ENCODE measurements at places on chromosomes 13 and 19. TPM values are rescaled to one million over a fixed set of nuclear protein-coding genes. Genes with fewer than 3 reads are reported as not detected.

The VSTM1 gene
- not detected for total RNA-seq

GRCh38 chr13:108595436-108596274 lies 33.8 kb upstream of the MYO16 start:
- ATAC-seq, result peak; percentile 95

GRCh38 chr19:4067396-4068046 lies 822 bp upstream of the ZBTB7A start:
- peak; percentile 1 for ATAC-seq

The KLK4 gene
- total RNA-seq, result not detected

The TEAD2 gene
- not detected for total RNA-seq

The TINCR gene
- 0.48 TPM for total RNA-seq

The VSIG10L gene
- total RNA-seq, result 5.2 TPM

GRCh38 chr19:4112367-4112766 lies 11.6 kb downstream of the MAP2K2 start:
- ATAC-seq, result no peak

The ZNF443 gene
- total RNA-seq, result 1.9 TPM

DNA sequence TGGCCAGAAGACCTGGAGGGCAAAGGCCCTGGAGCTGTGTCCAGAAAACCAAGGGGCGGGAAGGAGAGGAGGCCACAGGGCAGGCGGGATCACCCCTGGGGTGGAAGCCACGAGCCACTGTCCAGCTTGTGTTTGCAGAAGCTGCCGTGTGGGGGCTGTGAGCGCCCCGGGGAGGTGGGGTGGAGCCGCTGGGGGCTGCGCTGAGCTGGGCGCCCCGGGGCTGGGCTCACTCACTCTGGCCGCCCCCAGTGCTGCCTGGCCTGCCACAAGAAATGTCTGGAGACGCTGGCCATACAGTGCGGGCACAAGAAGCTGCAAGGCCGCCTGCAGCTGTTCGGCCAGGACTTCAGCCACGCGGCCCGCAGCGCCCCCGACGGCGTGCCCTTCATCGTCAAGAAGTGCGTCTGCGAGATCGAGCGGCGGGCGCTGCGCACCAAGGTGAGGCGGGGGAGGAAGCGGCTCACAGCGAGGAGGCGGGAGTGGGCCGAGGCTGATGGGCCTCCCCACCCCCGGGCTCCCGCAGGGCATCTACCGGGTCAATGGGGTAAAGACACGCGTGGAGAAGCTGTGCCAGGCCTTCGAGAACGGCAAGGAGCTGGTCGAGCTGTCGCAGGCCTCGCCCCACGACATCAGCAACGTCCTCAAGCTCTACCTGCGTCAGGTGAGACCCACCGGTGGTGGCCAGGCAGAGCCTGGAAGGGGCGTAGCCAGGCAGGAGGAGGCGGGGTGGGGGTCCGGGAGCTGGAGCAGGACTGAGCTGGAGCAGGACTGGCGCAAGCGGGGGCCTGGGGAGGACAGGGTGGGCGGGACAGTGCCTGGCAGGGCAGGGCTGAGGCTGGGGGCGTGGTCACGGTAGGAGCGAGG lies 13.6 kb downstream of the POLR2E start:
- ATAC-seq, result no peak

The CD22 gene
- 5.3 TPM for total RNA-seq

The CYP2A7 gene
- not detected for total RNA-seq

DNA sequence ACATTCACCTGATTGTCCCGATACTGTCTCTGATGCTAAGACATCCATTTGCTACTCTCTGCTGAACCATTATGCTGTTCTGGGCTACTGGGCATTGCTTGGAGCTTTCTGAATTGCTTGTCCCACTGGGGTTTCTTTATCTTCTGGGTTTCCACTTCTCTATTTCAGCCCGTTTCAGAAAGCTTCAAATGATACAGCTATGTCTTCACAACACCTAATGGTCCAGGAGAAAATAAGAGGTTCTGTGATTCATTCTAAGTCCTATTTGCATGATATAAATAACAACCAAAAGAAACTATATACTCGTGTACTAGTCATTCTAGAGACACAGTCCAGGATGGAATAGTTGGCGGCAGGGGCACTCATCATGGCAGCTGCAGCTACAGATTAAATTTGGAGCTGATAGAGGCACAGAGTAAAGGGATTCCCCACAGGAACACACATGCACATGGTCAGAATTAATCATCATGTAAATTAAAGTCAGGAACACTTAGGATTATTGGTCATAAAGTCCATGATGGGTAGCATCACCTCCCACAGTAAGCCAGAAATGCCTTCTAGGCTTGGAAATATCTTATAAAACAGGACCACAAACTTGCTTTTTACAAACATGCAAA lies 33.3 kb upstream of the SCEL start:
- no peak for ATAC-seq

- ATAC-seq, result no peak
Measured at GRCh38 chr13:110359840-110360301, 52.8 kb downstream of the COL4A2 start.
